Fibroblast of the aortic adventitia (primary cell): ENCODE measurements at places on chromosomes 1 and 21.

- peak; percentile 69 for DNase-seq
These were observed 65.1 kb upstream of the DMRTA2 start for GRCh38 chr1:50488356-50488755.

DNA sequence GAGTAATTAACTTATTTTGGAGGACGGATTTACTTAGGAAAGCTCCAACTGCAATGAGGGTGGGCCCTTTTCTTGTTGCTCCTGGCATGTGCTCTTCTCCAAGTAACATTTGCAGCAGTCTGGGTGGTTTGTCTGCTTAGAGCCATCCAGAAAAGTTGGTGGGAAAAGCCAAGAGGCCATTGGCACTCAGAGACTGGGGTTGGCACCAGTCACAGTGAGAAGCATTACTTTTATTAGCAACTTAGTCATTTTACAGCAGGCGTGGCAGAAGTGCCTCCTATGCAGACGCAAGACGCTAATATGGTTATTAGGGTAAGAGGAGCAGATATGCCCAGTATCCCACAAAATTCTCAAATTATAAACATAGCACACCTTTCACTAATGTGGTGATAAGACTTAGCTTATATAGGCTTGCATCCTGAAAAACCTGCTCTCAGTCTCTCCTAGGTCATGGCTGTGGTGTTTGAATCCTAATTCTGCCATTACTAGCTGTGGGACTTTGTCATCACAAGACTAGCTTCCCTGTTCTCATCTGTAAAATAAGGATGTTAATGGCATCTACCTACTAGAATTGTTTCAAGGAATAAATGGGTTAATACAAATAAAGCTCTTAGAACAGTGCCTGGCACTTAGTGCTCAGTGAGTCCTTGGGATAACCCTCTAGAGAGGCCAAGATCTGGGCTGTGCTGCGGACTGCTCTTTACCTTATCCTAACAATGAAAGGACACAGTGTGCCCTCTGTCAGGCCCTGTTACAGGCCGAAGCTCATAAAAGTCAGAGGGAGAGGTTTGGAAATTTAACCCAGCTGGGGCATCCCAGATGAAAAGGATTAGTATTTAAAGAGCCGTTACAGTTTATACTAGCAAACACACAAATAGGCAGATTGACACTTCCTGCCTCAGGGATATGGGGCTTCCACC is 154.6 kb downstream of the ROR1 start:
- no peak for DNase-seq

GRCh38 chr1:147717051-147717705 is 43.2 kb downstream of the GJA5 start:
- DNase-seq = no peak

- no peak for DNase-seq
These were observed 281.4 kb downstream of the RPS6KC1 start for GRCh38 chr1:213332491-213332890.

GRCh38 chr1:215971793-215972441 is 404.8 kb downstream of the KCTD3 start:
- no peak for DNase-seq
